CD4-positive, alpha-beta T cell treated with Interleukin-4 for 4 hours (primary cell): ENCODE measurements at places on chromosomes 2 and 18.

DNA sequence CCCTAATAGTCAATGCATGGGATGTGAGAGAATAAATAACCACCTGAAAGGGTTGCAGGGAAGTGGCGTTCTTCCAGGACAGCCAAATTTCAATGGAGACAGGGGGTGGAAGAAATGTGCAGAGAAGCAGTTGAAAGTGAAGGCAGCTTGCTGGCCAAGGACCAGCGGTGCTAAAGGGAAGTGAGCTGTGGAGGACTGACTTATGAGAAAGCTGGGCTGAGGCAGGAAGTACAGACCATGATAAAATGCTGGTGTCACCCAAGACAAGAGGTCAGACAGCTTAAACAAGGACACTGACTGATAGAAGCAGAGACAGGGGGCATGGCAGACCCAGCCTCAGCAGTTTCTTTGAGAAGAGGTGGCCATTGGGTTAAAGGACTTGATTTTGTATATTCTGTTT is 106.7 kb downstream of the DTNB start:
- no peak for DNase-seq

DNA sequence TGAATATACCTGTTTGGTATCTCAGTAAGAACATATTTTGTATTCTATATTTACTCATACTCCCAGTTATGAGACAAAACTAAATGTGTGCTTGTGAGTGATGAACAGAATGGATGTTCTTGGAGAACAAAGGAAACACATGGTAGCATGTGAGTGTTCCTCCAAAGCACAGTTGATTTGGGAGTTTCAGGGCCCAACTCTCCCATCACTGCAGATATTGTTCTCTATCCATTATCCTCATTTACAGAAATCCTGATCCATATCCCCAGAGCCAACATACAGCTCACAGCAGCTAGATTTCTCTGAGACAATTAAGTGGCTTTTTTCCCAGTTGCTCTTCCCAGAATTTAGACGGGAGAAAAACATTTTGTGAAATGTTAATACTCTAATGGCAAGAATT is 75.6 kb upstream of the MAPRE2 start:
- DNase-seq: no peak

GRCh38 chr2:43131051-43131889 is 95.1 kb downstream of the ZFP36L2 start:
- DNase-seq: peak; percentile 94

- DNase-seq: no peak
Measured at GRCh38 chr18:76741346-76741745, 81.0 kb upstream of the ZNF236 start.

- no peak for DNase-seq
Measured at GRCh38 chr2:180991820-180992219, 11.4 kb downstream of the UBE2E3 start.
